ENCODE measurements at places on chromosomes 16 and 17.

GRCh38 chr17:29524692-29525091 is 42.1 kb downstream of the ABHD15 start:
- DNase-seq = no peak

DNA sequence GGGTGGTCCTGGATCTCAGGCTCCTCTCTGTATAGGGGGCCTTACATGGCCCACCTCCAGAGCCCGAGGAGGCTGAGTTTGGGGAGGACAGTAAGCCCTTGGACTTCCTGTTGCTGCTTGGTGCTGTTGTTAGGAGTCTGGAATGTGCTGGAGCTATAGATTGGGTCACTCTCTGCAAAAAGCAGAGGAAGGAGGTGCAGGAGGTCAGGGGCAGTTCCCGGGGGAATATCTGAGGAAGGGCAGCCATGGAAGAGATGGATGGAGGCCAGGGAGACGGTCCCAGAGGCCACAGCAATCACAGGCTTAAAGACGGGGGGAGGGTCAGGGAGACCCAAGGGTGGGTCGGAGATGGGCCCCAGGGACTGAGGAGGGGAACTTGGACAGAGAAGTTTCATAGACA is 23.0 kb upstream of the CBX4 start:
- DNase-seq = no peak

- peak; percentile 100 for DNase-seq
Measured at GRCh38 chr16:70715055-70715858, 29.4 kb upstream of the MTSS2 start.

- DNase-seq = no peak
Measured at GRCh38 chr17:1298606-1299005, 19.1 kb downstream of the TRARG1 start.

DNA sequence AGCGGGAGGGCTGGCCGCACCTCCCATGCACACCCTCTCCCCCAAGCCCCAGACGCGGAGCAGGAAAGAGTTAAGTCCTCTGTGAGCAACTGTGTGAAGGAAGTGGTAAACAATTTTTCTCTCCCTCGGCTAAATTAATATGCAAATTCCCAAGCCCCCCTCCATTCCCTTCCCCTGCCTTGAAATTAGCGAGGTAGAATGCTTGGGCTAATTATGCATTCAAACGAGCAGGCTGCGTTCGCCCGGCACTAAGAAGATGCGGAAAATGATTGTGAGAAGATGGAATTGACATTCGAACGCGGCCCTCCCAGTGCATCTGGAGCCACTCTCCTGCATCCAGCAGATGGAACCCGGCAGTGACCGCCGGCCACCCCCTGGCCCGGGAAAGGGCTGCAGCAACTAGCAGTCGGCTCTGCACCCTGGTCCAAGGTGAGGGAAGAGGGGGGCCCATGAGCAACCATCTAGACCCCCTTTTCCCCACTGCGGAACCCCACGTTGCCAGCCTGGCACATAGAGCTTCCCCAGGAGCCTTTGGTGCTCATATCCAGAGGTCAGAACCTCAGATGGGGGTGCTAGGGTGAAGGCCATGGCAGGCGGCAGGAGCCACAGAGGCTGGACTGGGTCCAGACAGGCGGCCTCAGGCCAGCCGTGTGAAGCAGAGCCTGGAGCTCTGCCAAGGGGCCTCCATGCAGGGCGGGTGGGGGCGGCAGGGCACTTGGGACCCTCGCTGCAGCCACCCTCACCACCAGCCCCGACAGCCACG is 49.1 kb upstream of the ACSF3 start:
- DNase-seq = no peak

DNA sequence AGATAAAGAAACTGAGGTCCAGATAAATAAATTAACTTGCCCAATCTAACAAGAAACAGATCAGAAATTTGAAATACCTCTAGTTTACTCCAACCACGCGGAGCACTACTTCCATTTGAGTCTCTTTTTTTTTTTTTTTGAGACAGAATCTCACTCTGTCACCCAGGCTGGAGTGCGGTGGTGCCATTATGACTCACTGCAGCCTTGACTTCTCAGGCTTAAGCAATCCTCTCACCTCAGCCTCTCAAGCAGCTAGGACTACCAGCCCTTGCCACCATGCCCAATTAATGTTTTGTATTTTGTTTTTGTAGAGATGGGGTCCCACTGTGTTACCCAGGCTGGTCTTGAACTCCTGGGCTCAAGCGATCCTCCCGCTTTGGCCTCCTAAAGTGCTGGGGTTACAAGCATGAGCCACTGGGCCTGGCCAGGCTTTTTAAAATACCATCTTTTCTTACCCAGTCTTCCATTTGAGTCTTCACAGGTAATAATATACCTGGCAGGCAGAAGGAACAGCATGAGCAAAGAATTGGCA is 3.3 kb upstream of the NACA2 start:
- no peak for DNase-seq

- DNase-seq = no peak
Measured at GRCh38 chr17:50181144-50181543, 15.3 kb downstream of the SGCA start.

DNA sequence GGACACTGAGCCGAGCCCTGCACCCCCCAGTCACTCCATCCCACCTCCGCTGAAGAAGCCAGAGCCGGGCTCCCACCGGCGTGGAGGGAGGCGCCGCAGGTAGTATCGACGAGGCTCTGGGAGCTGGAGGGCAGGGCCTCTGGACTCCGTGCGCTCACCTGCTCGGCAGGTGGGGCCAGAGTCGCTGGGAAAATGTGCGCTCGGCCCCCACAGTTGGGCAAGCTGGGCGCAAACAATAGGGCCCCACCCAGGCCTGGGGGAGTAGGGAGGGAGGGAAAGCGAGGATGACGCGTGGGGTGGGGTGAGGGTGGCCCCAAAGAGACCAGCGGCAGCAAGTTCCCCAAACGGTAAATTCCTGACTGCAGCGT is 668 bp downstream of the JUP start:
- no peak for DNase-seq

DNA sequence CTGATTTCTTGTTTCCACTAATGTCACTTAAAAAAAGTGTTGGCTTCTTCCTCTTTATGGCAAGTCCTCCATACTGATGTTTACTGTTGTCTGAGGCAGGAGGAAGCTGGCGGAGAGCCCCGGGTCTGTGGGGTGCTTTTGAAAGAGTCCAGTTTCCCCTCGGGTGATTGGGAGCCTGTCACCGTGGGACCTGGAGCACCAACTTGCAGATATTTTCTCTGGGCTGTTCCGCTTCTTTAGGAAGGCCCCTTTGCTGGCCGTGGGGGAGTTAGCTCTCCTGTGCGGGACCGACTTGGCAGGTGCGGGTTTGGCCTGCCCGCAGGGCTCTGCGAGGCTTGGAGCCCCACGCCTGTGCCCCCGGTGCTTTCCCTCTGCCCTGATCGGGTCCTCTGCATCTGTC is 3.1 kb downstream of the BANP start:
- no peak for DNase-seq

- peak; percentile 60 for DNase-seq
Measured at GRCh38 chr17:17837380-17837821, 615 bp upstream of the SREBF1 start.

GRCh38 chr17:2996810-2997670 is 66.4 kb downstream of the OR1D5 start:
- no peak for DNase-seq

GRCh38 chr17:58161566-58161965 is 5.2 kb upstream of the OR4D2 start:
- no peak for DNase-seq

- no peak for DNase-seq
Measured at GRCh38 chr17:32795339-32795979, 81.5 kb downstream of the MYO1D start.

DNA sequence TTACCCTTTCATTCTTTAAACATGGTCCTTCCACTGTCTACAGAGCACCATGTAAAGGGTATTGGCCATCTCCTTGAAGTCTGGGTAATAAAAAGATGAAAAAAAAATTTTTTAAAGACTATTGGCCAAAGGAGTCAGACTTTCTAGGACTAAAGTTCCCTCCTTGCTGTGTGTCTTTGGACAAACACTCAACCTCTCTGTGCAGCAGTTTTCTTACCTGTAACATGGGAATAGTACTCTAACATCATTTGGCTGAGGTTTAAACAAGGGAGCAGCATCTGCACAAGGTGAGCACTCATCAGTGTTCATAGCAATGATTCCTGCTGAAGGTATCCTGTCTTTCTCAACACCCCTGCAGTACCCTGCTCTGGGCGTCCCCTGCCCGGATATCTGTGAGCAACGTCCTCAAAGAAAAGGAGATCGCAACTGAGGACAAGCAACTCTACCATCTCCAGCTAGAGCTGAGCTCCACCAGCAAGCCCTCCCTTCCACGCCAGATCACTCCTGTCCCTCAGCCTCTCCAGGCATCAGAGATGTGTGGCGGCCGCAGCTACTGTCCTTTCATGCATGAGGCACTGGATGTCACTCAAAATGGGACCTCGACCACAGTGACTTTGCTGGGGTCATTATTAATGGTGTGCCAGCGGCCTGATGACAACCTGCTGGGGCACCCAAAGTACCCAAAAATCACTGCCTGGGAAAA is 29.5 kb upstream of the RPH3AL start:
- DNase-seq = no peak

GRCh38 chr17:33142705-33143299 is 150.3 kb downstream of the ASIC2 start:
- DNase-seq = peak; percentile 58

DNA sequence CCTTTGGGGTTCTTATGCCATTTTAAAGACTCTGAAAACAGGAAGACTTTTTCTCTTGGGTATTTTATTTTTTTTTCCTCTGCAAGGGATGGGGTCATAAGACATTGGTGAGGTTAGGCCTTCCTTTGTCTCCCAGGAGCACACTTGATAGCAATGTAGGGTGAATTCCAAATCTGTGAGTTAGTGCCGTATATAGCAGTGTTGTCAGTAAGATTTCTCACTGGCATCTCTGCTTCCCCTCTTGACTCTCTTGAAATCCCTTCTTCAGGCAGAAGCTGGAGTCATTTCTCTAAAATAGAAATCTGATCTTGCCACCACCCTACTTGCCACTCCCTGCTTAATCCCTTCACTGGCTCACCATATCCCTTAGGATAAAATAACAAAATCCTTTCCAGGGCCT is 529.7 kb downstream of the WWOX start:
- DNase-seq = no peak

All from ACHN (cell line).